Stimulated activated CD4-positive, alpha-beta T cell treated with anti-CD3 and anti-CD28 coated beads, Interleukin-2, amount 100 ng/mL, for 24 hours (primary cell): ENCODE measurements at places on chromosomes 13 and 19.
A peak's percentile ranks its signal among the peaks of the same experiment; 100 is the strongest.

- DNase-seq: peak; percentile 32
Measured at GRCh38 chr19:40576151-40576584, 505 bp upstream of the SHKBP1 start.

DNA sequence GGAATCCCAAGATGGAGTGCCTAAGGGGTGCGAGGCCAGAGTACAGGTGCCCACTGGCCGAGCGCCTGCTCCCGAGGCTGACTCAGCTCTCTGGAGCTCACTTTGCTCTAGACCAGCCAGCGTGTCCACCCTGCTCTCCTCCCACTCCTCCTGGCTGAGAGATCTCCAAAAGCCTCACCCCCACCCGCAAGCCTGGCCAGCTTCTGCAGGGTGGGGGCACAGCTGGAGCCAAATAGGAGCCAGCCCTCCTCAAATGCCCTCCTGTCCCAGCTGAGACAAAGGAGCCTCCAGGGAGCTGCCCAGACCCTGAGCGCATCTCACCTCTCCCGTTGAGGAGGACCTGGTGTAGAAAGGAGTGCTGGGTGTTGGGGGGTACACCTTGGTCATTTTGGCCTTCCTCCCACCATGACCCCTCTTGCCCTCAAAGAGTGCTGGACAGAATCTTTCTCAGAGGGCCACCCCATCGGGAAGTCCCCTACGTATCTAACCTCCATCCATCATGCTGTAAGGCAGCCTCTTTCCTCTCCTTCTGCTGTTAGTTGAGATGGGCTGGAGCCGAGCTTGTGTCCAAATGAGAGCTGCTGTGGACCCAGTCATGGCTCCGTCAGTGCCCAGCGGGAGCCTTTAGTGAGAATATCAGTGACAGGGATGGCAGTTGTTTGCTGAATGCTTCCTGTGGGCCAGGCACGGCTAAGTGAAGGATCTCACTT lies 123.9 kb upstream of the VSTM2B start:
- no peak for DNase-seq

DNA sequence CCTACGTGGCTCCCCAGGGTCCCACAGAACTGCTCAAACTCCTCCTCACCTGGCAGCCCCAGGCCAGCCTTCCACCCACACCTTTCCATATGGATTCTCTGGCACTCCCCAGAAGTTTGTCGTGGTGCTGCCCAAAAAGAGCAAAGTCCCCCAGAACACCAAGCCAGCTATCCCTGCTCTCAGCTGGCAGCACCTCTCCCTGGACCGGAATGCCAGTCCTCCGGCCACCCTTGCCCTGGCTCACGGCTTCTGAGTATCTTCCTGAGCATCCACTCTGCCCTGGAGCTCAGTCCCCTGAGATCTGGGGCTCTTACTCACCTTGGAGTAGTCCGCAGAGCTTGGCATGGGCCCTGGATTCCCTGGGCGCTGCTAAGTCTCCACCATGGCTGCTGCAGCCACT lies 166.5 kb upstream of the ZNF507 start:
- no peak for DNase-seq

DNA sequence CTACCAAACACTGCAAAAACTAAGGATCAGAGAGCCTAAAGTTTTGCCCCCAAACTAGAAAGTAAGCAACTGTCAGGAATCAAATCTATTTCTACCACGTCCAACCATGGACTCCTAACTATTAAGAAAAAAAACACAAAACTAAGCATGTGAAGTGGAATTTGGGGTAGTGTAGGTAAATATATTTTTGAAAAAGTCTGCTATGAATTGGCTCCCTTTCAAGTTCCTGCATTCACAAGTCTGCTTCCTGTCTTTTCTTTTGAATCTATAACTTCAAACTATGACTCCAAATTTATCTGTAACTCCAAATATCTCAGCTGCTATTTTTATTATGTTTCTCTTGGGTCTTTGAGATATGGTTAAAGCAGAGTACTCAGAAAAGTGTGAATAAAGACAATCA lies 47.0 kb downstream of the PCDH9 start:
- no peak for DNase-seq

GRCh38 chr13:102901056-102901455 lies 55.2 kb downstream of the ERCC5 start:
- no peak for DNase-seq

- no peak for DNase-seq
Measured at GRCh38 chr13:92188574-92188973, 790.2 kb downstream of the GPC5 start.

- DNase-seq: no peak
Measured at GRCh38 chr19:40388481-40388880, 1.5 kb downstream of the HIPK4 start.
